Activated CD8-positive, alpha-beta memory T cell treated with anti-CD3 and anti-CD28 coated beads for 1 hour (primary cell): ENCODE measurements at places on chromosomes 3 and 15.

DNA sequence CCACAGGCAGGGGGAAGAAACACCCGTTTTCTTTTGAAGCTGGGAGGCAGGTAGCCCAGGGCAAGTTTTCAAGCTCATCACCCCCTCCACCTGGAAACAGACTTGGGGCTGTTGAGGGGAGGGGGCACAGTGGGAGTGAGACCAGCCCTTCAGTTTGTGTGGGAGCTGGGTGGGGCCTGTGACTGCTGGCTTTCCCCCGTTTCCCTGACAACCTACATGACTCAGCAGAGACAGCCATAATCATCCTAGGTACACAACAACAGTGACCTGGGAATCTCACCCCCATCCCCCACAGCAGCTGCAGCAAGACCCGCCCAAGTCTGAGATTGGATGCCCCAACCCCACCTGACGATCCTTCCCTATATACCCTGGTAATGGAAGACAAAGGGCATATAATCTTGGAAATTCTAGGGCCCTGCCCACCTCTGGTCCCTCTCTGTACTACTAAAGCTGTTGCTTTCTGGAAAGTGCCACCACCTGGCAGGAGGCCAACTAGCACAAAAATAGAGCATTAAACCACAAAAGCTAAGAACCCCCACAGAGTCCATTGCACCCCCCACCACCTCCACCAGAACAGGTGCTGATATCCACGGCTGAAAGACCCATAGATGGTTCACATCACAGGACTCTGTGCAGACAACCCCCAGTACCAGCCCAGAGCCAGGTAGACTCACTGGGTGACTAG, 422.2 kb upstream of the SGO1 start:
- DNase-seq = no peak

GRCh38 chr3:162647321-162647720, 1150.7 kb downstream of the OTOL1 start:
- DNase-seq = no peak

GRCh38 chr3:177352424-177352823, 155.1 kb upstream of the TBL1XR1 start:
- no peak for DNase-seq

DNA sequence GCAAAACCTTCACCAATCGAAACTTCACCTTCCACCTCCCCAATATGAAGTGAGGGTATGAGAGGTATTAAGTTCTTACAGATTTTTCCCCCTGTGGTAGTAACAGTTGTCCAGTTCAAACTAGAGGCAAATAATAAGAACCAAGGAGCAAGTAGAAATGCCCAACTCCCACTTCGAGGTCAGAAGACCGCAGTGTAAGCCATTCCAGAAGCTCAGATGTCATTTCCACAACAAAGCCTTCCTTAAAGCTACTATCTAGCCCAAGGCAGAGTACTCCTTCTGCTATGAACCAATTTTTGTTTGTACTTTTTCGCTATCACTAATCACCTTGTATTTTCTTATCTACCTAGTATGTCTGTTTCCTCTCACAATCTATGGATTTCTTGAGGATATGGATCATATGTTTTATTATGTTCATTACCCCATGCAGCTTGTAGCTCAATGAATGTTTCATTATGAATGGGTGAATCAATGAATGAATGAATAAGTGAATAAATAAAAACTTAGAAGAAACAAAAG, 235.7 kb upstream of the KCNMB2 start:
- no peak for DNase-seq

- no peak for DNase-seq
Measured at GRCh38 chr3:10474847-10475246, 30.5 kb downstream of the ATP2B2 start.

DNA sequence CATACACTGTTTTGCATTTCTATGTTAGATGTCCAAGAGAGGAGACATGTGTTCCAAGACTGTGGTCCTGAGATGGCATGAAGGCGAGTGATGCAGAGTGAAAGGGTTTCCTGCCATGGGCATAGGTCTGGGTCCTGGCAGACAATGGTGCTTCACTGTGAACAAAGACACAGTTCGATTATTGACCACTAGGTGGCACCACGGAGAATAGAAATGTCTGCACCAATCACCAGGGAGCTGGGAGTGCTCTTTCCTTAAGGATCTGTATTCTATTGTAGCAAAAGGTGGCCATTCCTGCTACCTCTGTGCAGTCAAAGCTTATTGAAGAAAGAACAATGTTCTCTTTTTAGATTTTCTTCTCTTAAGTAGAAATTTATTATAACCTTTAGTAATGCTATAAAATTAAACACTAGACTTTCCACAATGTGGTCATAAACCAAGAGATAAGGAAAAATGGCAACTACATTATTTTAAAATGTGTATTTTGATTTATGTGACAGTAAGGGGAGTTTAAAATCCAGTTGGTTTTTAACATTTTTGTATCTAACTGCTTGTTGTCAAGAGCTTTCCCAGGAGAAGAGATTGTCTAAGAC, 88.7 kb downstream of the GABRG3 start:
- DNase-seq = no peak

DNA sequence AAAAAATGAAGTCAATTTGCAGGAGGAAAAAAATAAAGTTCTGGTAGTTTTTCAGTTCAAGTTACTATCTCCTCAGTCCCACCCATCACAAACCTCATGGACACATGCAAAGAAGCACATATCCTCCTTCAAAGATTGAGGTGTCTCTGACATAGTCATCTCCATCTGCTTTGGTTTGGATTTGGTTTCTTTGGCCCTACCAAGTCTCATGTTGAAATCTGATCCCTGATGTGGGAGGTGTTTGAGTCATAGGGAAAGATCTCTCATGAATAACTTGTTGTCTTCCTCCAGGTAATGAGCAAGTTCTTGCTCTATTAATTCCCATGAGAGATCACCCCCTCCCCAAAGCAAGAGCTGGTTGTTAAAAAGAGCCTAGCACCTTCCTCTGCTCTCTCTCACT, 446.8 kb downstream of the IGSF11 start:
- no peak for DNase-seq

DNA sequence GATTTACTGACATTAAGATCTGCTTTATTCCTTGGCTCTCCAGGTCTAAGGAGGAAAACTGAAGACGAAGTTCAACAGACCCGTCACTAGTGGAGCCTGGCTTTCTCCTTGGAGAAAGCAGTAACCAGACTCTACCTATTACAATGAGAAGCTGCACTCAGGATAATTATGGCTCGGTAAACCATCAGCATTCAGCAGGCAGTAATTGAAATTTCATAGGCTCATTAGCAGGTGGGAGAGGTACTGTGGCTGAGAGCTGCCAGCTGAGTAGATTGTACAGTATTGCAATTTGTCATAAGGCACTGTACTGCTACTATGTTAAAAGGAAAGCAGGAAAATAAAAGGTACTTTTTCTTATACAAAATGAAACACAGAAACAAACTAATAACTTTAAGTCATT, 51.2 kb downstream of the CHAC1 start:
- no peak for DNase-seq

- no peak for DNase-seq
Measured at GRCh38 chr3:22979581-22979980, 223.5 kb upstream of the UBE2E2 start.

DNA sequence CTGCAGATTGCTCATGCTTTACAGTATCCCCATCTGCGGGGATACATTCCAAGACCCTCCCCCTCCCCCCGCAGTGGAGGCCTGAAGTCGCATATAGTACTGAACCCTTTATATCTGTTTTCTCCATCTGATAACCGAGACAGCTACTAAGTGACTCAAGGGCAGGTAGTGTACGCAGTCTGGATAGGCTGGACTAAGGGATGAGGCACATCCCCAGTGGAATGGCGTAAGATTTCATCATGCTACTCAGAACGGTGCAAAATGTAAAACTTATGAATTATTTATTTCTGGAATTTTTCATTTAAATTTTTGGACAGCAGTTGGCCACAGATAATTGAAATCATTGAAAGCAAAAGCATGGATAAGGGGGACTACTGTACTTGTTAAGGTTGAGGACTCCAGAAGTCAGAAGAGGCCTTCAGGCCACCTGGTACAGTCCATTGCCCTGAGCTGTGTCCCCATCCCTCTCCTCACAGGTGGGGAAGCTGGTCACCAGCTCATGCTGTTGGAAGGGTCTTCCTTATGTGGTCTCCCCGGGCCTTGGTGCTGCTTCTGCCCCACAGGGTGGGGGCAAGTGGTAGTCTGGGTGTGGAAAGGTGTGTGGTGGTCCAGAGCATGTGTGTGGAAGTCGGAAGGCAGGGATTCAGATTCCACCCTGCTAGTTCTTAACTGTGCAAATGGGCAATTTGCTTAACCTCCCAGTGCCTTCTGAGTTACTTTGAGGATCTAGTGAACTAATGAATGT, 72.0 kb downstream of the HCN4 start:
- no peak for DNase-seq

GRCh38 chr15:68354268-68354667, 76.7 kb downstream of the FEM1B start:
- DNase-seq = no peak

DNA sequence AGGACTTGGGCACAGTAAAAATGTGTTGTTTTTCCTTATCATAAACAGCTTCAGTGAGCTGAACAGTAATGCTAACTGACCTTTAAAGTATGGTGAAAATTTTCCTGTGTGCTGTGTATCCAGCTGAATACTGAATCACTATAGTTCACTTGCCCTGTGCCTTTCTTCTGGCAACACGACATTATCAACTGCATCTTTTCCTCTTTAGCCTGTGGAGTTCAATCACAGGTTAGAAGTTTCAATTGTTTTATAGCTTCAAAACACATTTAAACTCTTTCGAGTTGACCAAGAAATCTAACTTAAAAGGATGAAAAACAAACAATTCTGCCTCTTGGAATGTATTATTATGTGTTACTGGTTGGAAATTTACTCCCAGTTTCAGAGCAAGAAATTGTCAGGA, 1120.7 kb upstream of the ALCAM start:
- no peak for DNase-seq

GRCh38 chr15:52247461-52247860, 48.1 kb downstream of the MYO5C start:
- no peak for DNase-seq
